Skeletal muscle cell (primary cell): ENCODE measurements at places on chromosomes 13 and 19.

DNA sequence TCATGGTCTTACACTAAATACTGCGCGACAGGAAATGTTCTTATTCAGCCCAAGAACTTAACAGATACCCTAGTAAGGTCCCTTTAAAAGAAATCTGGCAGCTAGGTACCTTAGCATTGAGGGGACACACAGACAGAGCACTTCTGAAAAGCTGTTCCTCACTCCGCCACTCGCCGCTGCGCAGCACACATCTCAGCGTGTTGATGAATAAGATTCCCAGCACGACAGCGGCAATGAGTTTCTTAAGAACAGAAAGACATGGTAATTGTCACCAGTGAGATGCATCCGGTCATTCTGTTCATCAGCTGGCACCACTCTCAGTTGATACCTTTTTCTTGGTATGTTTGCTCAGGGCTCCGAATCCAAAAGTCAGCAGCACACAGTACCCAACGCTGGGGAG, 39.9 kb downstream of the TMTC4 start:
- DNase-seq = no peak

- DNase-seq = no peak
Measured at GRCh38 chr19:41871573-41872383, 5.3 kb upstream of the CD79A start.

GRCh38 chr13:110134801-110135200, 172.2 kb downstream of the COL4A1 start:
- no peak for DNase-seq

DNA sequence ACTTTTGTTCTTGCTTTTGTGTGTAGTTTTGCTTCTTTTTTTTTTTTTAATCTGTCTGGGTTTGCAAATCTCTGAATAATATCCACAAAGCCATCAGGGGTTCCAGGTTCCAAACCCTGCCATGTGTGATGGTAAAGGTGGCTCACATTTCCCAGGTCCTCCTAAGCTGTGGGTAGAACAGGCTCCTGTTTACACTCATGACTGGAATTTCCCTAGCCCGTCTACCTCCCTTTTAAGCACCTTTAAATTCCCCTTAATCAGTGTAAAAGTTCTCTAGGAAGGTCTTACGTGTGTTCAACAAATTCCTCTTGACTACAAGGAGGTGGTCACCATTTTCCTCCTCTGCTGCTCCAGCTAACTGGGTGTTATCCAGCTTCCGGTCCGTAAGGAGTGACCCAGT, 62.8 kb downstream of the EFNB2 start:
- DNase-seq = no peak

DNA sequence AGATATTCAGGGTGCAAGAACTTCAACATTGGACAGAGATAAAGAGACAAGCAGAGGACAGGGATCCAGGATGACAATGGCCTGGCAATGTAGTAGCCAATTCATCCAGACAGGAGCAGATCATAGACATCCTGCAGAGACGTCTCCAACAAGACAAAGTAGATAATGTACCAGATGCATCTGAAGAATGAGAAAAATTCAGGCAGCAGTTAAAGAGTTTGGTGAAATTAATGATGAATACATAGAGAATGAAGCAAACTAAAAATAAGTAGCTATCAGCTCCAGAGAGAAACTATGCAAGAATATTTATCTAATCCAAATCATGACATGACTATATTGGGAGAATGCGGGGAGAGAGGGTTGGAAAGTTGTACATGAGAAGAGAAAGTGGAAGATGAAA, 278.4 kb upstream of the DACH1 start:
- no peak for DNase-seq

GRCh38 chr19:29596885-29597525, 9.1 kb upstream of the POP4 start:
- DNase-seq = no peak

DNA sequence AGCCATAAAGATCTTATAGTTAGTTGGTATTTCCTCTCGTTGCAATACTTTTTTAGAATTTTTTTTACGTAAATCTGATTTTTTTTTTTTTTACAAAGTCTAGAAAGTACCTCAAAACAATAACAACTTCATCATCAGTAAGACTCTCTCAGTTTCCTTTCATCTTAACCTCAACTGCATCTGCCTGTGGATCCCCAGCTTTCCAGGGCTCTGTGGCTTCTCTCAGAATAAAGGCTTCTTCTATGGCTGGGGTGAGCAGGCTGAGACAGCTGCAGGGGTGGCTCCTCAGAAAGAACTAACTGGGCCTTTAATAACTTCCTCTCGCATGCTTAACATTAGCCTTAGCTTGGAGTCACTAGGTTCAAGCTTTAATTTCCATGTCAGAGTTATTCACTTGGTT, 4.2 kb downstream of the ZNF506 start:
- no peak for DNase-seq

GRCh38 chr13:40983725-40984667, 35.1 kb downstream of the ELF1 start:
- DNase-seq = no peak

DNA sequence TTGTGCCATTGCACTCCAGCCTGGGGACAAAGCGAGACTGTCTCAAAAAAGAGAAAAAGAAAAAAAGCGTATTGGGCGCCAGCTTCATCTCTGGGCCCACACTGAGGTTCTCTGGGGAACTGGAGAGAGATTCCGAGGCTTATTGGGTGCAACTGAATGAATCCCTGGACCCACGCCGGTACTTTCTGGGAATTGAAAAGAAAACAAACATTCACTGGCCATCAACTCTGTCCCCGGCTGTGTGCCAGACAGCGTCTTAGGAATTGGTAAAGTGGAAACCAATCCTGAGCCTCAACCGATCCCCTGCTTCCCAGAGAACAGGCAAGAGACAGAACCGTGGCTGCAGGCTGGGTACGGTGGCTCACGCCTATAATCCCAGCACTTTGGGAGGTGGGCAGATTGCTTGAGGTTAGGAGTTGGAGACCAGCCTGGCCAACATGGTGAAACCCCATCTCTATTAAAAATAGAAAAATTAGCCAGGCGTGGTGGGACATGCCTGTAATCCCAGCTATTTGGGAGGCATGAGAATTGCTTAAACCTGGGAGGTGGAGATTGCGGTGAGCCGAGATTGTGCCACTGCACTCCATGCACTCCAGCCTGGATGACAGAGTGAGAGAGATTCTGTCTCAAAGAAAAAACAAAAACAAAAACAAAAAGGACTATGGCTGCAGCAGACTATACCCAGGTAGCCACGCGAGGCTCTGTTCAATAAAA, 8.6 kb downstream of the ANO8 start:
- no peak for DNase-seq

- DNase-seq = no peak
Measured at GRCh38 chr13:108306860-108307259, 37.3 kb downstream of the TNFSF13B start.

DNA sequence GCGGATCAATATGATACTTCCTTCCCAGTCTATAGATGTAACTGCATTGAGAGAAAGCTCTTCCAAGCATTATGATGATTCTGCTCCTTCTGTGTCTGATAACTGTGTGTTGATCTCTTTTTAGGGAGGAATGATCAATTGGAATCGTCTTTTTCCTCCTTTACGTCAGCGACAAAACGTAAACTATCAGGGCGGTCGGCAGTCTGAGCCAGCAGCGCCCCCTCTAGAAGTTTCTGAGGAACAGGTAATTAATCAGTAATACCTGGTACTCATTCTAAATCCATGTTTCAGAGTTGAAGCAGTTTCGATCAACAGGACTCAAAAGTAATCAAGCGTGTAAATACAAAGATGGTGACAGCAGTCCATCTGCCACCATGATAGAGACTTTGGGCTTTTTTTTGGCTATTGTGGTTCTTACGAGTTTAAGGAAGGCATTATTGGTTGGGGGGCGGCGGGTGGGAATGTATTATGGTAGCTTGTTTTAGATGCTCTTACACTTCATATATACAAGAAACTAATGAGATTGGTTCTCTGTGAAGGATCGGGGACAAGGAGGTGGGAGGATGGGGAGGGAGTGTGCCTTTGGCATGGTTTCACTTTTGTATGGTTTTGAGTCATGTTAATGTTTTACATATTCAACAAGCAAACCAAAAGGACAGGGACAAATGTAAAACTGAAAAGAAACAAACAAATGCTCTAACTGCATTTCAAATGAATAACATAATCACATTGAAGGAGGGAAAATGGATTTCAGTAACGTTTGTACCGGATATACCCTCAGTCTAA, 60.7 kb upstream of the GPR183 start:
- DNase-seq = no peak
